ENCODE measurements at places on chromosomes 2 and 18. TPM values are rescaled to one million over a fixed set of nuclear protein-coding genes. Genes with fewer than 3 reads are reported as not detected.

Gene ANKRD62
- total RNA-seq, result not detected

Gene SERPINB7
- total RNA-seq, result 0.07 TPM

Gene SLC66A2
- total RNA-seq, result 48.1 TPM

Gene ANKRD30BL
- total RNA-seq, result not detected

Gene SERPINB3
- total RNA-seq, result 0.07 TPM

Gene ELOA2
- total RNA-seq, result not detected

Gene SIX2
- 6.2 TPM for total RNA-seq

Measured in smooth muscle cell of the pulmonary artery (primary cell).